ENCODE measurements at places on chromosomes 12 and 14. TPM values are rescaled to one million over a fixed set of nuclear protein-coding genes. Genes with fewer than 3 reads are reported as not detected.
A peak's percentile ranks its signal among the peaks of the same experiment; 100 is the strongest.

The SIX6 gene
- total RNA-seq: not detected

GRCh38 chr14:105884808-105885281, 358.5 kb downstream of the TMEM121 start:
- DNase-seq: no peak

GRCh38 chr12:9662488-9662887, 7.0 kb upstream of the CLEC2D start:
- DNase-seq: no peak

DNA sequence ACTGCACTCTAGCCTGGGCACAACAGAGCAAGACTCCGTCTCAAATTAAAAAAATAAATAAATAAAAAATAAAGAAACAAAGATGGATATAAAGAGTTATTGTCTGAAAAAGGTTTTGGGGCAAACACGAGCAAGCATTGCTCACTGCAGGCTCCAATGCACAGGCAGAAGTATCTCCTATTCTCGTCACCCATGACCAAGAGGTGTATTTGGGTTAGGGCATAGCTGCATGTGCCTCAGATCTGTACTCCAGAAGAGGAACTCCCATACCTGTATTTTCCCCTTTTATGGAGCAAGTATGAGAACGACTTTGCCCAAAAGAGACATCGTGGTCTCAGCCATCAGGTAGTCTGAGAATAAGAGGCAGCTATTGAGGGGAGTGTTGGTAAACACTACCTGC, 10.2 kb upstream of the TCP11L2 start:
- DNase-seq: no peak

- DNase-seq: peak; percentile 50
Measured at GRCh38 chr14:93085911-93086310, 29.8 kb downstream of the ITPK1 start.

- DNase-seq: no peak
Measured at GRCh38 chr12:47534695-47535094, 171.1 kb downstream of the RPAP3 start.

DNA sequence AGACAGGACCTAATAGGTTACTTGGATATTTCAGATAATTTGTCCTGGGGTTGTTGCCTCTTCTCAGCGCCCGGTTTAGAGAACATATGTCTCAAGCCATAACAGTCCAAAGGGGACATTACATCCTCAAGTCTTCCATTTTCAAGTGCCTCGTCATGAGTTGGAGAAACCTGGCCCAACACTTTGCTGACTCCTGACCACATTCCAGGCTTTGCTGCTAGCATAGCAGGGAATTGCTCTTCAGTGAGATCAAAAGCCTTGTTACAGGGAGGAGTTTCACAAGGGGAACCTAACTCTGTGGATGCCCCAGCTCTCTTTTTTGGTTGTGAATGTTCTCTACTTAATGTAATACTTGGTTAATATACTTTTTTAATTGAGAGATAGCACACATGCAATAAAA, 8.2 kb upstream of the MMP19 start:
- no peak for DNase-seq

DNA sequence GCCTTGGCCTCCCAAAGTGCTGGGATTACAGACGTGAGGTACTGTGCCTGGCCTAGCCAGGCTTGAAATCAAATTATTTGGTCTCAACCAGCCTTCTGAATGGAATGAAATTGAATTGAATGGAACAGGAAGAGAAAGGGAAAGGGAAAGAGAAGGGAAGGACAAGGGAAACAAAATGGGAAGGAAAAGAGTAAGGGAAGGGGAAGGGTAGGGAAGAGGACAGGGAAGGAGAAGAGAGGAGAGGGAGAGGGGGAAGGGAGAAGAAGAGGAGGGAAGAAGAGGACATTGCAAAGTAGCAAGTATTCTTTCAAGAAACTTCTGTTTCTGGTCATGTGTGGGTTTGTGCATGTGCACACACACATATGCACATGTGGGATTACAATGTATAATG, 97.8 kb downstream of the ITPR2 start:
- DNase-seq: no peak

- peak; percentile 99 for DNase-seq
Measured at GRCh38 chr14:54652188-54652587, 85.3 kb downstream of the SAMD4A start.

- DNase-seq: no peak
Measured at GRCh38 chr12:130424858-130425697, 87.4 kb downstream of the PIWIL1 start.
